ENCODE measurements at places on chromosomes 5 and 9.

GRCh38 chr5:117892360-117892759 is 1096.0 kb downstream of the DTWD2 start:
- DNase-seq, result no peak

- no peak for DNase-seq
These were observed 43.6 kb downstream of the CCDC192 start for GRCh38 chr5:127746756-127747155.

DNA sequence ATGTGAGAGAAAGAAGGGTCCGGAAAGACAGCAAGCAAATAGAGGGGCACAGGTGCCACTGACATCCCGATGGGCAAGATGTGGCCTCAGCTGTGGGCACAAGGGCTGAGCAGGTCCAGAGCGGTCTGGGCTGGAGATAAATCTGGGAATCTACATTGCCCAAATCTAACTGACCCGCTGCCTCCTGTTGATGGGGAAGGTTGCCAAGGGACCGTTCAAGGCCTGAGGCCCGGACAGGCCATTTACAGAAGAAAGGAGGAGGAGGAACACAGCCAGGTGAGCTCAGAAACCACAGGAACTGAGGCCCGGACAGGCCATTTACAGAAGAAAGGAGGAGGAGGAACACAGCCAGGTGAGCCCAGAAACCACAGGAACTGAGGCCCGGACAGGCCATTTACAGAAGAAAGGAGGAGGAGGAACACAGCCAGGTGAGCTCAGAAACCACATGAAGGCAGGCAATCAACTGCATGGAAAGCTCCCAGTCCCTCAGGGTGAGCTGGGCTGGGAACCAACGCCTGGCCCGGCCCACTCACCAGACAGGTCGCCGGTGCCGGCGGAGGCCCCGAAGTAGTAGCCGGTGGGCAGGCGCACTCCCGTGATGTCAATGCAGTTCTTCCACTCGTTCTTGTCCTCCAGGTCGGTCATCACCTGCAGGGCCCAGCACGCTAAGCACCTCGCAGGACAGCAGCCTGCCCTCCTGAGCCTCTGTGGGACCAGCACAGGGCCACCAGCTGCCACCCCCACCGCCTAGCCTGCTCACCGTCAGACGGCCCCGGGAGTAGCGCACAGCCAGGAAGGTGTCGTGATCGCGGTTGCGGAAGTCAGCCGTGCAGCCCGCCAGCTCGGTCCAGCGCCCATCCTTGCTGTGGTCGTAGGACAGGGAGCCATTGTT is 14.6 kb downstream of the LMAN2 start:
- no peak for DNase-seq

- no peak for DNase-seq
These were observed 263.5 kb downstream of the TAF11L14 start for GRCh38 chr5:17897776-17898175.

GRCh38 chr5:58074222-58074621 is 385.7 kb downstream of the PLK2 start:
- no peak for DNase-seq

GRCh38 chr5:157267025-157267424 is 1.1 kb downstream of the CYFIP2 start:
- no peak for DNase-seq

DNA sequence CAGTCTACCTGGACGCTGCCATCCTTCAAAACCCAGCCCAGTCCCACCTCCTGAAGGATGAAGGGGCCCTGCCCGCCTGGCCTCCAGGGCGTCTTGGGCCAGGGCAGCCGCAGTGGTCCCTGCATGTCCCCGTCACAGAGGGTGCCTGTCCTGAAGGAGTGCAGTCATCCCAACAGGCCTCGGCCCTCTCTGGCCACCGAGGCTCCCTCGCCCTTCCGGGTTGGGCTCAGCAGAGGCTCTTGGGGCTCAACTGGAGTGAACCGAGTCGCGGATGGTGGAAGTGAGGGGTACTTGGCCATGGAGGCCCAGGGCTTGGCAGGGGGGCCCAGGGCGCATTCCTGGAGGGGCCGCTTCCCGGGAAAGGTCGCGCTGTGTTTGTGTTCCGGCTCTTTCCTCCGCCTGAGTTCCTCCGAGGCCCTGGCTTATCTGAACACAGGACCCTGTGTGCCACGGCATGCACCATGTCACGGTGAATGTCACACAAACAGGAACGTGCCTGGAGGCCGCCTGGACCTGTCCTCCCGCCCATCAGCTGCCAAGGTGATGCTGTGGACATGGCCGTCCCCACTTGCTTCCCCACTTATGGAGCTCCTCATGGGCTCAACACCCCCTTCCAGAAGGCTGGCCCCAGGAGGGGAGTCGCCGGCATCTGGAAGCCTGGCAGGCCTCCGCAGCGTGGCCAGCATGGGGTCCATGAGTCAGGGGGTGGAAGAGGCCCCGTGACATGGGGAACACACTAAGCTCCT is 25.7 kb upstream of the OBP2B start:
- no peak for DNase-seq

DNA sequence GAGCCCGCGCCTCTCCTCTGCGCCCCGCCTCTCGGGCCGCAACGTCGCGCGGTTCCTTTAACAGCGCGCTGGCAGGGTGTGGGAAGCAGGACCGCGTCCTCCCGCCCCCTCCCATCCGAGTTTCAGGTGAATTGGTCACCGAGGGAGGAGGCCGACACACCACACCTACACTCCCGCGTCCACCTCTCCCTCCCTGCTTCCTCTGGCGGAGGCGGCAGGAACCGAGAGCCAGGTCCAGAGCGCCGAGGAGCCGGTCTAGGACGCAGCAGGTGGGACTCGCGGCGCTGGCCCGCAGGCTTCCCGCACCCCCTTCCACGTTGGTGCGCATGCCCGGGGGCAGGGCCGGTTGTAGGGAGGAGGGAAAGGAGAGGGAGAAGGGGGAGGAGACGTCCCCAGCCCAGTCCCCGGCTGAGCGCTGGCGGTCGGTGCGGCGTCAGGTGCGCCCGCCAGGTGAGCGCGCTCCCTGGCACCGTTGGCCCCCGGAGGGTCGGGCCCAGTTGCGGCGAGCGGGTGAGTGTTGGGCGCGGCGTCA is at the start of gene OCLN:
Gene OCLN, plus strand, starts transcription at position 400 of the 532 bp plus-strand sequence. CDS start 11,455 bp downstream, outside the sequence.
- DNase-seq, result no peak

DNA sequence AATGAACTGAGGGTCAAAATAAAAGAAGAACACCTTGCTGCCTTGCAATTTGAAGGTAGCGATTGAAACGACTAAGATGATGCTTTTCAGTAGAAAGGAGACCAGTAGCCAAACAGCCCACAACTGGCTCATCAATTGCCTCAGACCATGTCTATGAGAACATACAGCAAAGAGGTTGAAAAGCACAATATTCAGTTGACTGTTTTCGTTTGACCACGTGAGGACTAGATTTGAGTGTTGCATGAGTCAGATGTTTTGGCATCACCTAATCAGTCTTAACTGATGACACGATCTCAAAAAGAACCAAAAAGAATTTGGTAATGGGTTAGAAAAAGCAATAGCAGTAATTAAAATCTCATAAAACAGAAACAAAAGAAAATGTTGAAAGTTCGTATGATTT is 82.7 kb upstream of the IL7R start:
- no peak for DNase-seq
